ENCODE measurements at places on chromosomes 4 and X. TPM values are rescaled to one million over a fixed set of nuclear protein-coding genes. Genes with fewer than 3 reads are reported as not detected.

The OPRPN gene
- not detected for total RNA-seq

DNA sequence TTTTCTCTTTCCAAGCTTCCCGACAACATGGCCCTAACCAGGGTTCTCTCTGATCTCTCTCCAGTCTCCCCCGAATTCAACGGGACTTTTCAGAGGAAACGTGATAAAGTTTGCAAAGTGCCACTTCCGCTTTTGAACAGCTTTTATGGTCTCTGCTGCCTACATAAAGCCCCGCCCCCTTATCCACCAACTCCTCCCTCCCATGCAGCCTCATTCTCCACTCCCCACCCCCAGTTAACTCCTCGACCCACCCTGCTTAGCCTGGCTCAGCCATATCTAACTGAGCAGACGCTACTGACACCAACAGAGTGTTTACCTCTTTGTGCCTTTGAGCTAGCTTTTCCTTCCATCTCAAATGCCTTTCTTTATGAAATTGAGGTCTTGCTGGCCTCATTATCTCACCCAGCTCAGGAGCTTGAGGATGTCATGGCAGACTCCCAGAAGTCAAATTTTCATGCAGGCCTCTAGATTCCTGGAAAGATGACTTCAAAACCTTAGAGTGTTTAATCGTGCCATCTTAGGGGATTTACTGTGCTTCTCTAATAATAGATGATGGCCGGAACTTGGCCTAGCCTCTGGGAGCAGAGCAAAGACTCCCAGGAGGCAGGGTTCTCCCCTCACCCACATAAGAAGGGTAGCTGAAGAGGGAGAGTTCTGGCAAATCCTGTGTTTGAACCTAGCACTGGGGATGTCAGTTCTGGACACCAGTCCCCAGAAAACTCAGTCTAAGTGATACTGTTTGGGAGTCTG, 606.0 kb downstream of the BCOR start:
- DNase-seq = no peak

The ADH1A gene
- not detected for total RNA-seq

GRCh38 chr4:123524958-123525628, 128.5 kb downstream of the SPRY1 start:
- DNase-seq = no peak

All from GM23248 (cell line).